ENCODE measurements at places on chromosomes 13 and 19. TPM values are rescaled to one million over a fixed set of nuclear protein-coding genes. Genes with fewer than 3 reads are reported as not detected.

GRCh38 chr13:79096099-79096498 is 310.0 kb downstream of the RBM26 start:
- H3K4me3 ChIP-seq: no peak overlapping the region
- no peaks in the 10 kb centered on the region for H3K27me3 ChIP-seq
- no peaks in the 10 kb centered on the region for H3K36me3 ChIP-seq

DNA sequence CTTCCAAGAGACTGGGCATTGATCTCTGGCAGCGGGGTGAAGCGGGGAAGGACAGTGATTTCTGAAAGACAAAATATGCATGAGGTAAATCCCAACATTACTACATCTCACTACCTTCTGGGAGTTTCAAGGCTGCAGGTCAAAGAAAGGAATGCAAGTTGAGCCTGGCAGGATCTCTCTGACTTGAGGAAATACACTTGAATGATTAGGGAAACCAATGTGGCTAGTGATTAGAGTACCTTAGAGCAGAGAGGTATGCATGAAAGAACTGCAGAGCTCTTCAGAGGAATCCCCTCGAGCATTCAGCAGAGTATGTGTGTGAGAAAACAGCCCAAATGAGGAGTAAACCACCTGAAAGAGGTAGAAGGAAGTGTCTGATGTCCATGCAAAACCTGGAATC is 2874.1 kb upstream of the PCDH20 start:
- no peak overlapping the region for H3K27ac ChIP-seq
- no peaks in the 10 kb centered on the region for H3K36me3 ChIP-seq
- no peaks in the 10 kb centered on the region for H3K27me3 ChIP-seq
- DNase-seq: no peak
- H3K4me3 ChIP-seq: no peak overlapping the region

- DNase-seq: no peak
- H3K36me3 ChIP-seq: no peaks in the 10 kb centered on the region
- no peak overlapping the region for H3K4me3 ChIP-seq
- H3K27ac ChIP-seq: no peak overlapping the region
- no peaks in the 10 kb centered on the region for H3K27me3 ChIP-seq
- no peaks in the 10 kb centered on the region for H3K4me1 ChIP-seq
Observed at GRCh38 chr13:37594550-37594949, 4.0 kb downstream of the POSTN start.

GRCh38 chr13:50668049-50668448 is 175.4 kb downstream of the DLEU7 start:
- H3K36me3 ChIP-seq: no peaks in the 10 kb centered on the region
- no peak overlapping the region for H3K4me3 ChIP-seq
- H3K27me3 ChIP-seq: no peaks in the 10 kb centered on the region
- no peak overlapping the region for H3K27ac ChIP-seq
- no peak for DNase-seq
- no peaks in the 10 kb centered on the region for H3K4me1 ChIP-seq

GRCh38 chr13:90105849-90106496 is 1241.5 kb upstream of the MIR17HG start:
- H3K36me3 ChIP-seq: no peaks in the 10 kb centered on the region
- H3K4me1 ChIP-seq: no peaks in the 10 kb centered on the region
- H3K27ac ChIP-seq: no peak overlapping the region
- H3K27me3 ChIP-seq: no peaks in the 10 kb centered on the region

DNA sequence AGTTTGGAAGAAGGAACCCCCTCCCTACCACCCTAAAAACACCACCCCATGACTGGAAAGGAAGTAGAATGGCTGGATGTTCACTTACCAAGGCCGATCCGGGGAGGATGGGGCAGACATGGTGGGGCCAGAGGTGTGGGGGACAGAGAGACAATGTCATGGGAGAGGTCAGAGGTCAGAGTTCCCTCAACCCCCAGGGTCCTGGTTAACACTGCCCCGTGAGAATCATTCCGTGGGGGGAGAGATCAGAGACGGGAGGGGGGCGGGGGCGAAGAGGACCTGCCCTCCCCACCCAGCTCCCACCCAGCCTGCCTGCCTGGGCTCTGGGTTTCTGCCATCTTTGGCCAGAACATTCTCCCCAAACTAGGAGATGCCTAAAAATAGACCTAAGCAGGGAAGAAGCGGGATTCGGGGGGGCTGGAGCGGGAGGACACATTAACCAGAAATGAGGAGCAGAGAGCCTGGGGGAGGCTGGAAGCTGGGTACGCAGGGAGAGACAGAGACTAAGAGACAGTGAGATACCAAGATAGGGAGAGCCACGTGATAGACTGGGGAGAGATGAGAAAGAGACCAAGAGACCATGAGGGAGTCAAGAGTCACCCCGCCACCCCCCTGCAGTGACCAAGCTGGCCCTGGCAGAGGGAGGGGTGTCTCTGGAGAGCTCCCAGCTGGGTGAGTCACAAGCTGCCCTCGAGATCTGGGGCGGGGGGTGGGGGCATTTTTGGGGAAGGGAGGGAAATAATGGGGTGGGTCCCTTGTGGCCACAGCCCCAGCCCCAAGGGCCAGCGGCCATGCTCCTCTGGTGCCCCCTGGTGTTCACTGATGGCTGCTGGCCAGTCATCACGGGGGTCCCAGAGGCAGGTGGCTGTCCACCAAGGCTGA is 6.1 kb upstream of the KANK2 start:
- H3K27ac ChIP-seq: peak overlapping the region; percentile 72
- no peak overlapping the region for H3K4me3 ChIP-seq
- H3K4me1 ChIP-seq: no peaks in the 10 kb centered on the region
- DNase-seq: peak; percentile 41
- H3K36me3 ChIP-seq: no peaks in the 10 kb centered on the region

- no peaks in the 10 kb centered on the region for H3K36me3 ChIP-seq
- DNase-seq: no peak
- no peaks in the 10 kb centered on the region for H3K4me1 ChIP-seq
- H3K27ac ChIP-seq: no peak overlapping the region
- H3K27me3 ChIP-seq: no peaks in the 10 kb centered on the region
- H3K4me3 ChIP-seq: no peak overlapping the region
Observed at GRCh38 chr13:47206111-47206510, 309.3 kb upstream of the HTR2A start.

GRCh38 chr13:38883783-38884182 is 106.8 kb downstream of the STOML3 start:
- no peak overlapping the region for H3K4me3 ChIP-seq
- H3K27me3 ChIP-seq: no peaks in the 10 kb centered on the region
- DNase-seq: no peak

GRCh38 chr13:97727991-97728390 is 225.5 kb upstream of the IPO5 start:
- no peak overlapping the region for H3K4me3 ChIP-seq
- no peaks in the 10 kb centered on the region for H3K4me1 ChIP-seq
- no peak overlapping the region for H3K27ac ChIP-seq
- no peaks in the 10 kb centered on the region for H3K27me3 ChIP-seq
- H3K36me3 ChIP-seq: no peaks in the 10 kb centered on the region

Gene ATP1A3
- 0.83 TPM for total RNA-seq

Gene C5AR1
- 0.70 TPM for total RNA-seq

Gene ZNF433
- not detected for total RNA-seq
